ENCODE measurements at places on chromosomes 4 and X.

GRCh38 chr4:86181585-86181984 is 178.3 kb downstream of the MAPK10 start:
- no peaks in the 10 kb centered on the region for H3K27me3 ChIP-seq
- H3K36me3 ChIP-seq = no peaks in the 10 kb centered on the region
- no peak overlapping the region for H3K27ac ChIP-seq
- no peaks in the 10 kb centered on the region for H3K4me1 ChIP-seq
- H3K4me3 ChIP-seq = no peak overlapping the region

GRCh38 chr4:24798036-24798610 is 2.8 kb downstream of the SOD3 start:
- H3K27me3 ChIP-seq = peaks cover 13% of the 10 kb centered on the region
- no peaks in the 10 kb centered on the region for H3K36me3 ChIP-seq
- no peaks in the 10 kb centered on the region for H3K4me1 ChIP-seq

GRCh38 chrX:18471296-18471695 is 45.9 kb downstream of the CDKL5 start:
- no peak overlapping the region for H3K4me3 ChIP-seq
- DNase-seq = no peak
- no peaks in the 10 kb centered on the region for H3K4me1 ChIP-seq
- H3K27me3 ChIP-seq = no peaks in the 10 kb centered on the region

DNA sequence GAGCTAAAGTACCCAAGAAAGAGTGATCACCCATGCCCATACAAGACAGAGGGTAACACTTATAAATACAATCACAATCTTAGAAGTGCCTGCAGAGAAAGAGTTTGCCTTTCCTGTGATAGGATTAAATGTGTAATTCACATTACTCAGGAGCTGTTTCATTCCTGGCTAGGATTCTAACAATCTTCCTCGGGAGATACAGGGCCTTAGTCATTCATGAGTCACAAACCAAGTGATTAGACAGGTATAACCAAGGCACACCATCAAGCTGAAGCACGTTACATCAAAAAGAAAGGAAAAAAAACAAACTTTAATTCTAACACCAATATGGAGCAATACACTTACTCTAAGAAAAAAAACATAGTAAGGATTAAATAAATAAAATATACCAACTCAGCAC is 14.9 kb downstream of the ABCG2 start:
- H3K27ac ChIP-seq = no peak overlapping the region
- H3K36me3 ChIP-seq = no peaks in the 10 kb centered on the region
- peaks cover 2% of the 10 kb centered on the region for H3K27me3 ChIP-seq
- no peaks in the 10 kb centered on the region for H3K4me1 ChIP-seq

GRCh38 chr4:146132445-146132844 is 43.1 kb upstream of the LSM6 start:
- no peak overlapping the region for H3K4me3 ChIP-seq
- H3K27ac ChIP-seq = no peak overlapping the region
- no peaks in the 10 kb centered on the region for H3K27me3 ChIP-seq
- DNase-seq = no peak
- peaks cover 6% of the 10 kb centered on the region for H3K4me1 ChIP-seq
- no peaks in the 10 kb centered on the region for H3K36me3 ChIP-seq

DNA sequence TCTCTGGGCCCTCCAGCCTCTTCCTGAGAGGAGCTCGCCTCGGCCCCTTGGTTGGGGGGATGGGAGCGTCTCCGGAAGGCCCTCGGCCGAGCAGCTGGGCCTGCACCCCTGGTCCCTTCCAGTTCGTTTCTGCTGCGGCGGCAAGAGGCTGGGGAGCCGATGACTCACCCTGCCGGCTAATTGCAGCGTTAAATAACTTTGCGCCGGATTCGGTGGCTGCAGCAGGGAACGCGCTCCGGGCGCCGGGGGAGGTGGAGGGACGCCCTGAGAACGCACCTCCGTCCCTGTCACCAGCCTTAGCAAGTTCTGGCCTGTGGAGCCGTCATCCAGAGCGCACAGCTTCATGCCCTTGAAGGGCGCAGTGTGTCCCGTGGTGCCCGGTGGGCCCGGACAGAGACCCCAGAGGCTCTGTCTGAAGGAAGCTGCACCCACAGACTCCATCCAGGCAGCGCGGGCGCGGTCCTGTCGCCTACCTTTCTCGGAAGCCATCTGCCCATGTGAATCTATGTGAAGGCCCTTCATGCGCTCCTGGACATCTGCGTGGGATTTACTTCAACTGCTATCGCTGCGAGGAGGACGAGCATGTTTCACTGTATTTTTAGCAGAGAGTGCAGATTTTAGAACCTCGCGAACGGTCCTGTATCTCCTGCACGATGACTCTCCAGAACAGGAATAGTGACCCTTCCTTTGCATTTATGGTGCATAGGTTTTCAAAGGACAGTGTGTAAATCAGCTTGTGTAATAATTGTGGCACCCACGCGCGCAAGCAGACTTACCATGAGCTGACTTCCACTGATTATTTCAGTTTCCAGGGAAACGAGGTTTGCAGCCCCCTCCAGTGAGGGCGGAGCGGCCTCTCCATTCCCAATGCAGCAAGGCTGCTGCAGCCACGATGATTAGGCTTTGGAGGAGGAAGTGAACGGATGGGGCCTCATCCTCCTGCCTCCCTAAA is 1.7 kb upstream of the TMEM271 start:
- DNase-seq = no peak
- H3K36me3 ChIP-seq = peaks cover 2% of the 10 kb centered on the region
- no peak overlapping the region for H3K4me3 ChIP-seq

- H3K36me3 ChIP-seq = no peaks in the 10 kb centered on the region
- DNase-seq = no peak
- H3K4me1 ChIP-seq = no peaks in the 10 kb centered on the region
- peaks cover 2% of the 10 kb centered on the region for H3K27me3 ChIP-seq
Measured at GRCh38 chrX:3154386-3154975, 113.2 kb downstream of the ARSF start.

DNA sequence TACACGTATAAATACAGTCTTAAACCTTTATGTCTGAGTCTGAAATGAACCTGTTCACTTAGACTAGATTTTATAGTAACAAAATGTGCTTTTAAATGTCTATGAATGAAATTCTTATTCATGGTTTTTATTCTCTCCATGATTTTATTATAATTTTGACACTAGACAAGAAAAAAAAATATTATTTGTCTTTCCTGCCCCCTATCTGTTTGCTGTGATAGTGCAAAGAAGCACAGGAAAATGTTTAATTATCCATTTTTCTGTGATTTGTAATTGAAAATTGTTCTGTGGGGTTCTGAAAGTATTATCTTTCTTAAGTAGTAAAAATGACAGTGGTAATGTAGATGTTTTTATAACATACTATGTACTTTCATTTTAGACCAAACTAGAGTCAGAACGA is 52.0 kb downstream of the INTS6L start:
- DNase-seq = no peak
- H3K4me1 ChIP-seq = peaks cover 2% of the 10 kb centered on the region
- no peaks in the 10 kb centered on the region for H3K27me3 ChIP-seq
- no peak overlapping the region for H3K27ac ChIP-seq

GRCh38 chrX:117400839-117401238 is 715.8 kb downstream of the KLHL13 start:
- no peak overlapping the region for H3K4me3 ChIP-seq
- H3K27ac ChIP-seq = no peak overlapping the region
- H3K27me3 ChIP-seq = no peaks in the 10 kb centered on the region
- DNase-seq = no peak
- H3K36me3 ChIP-seq = no peaks in the 10 kb centered on the region

- H3K36me3 ChIP-seq = no peaks in the 10 kb centered on the region
- H3K27me3 ChIP-seq = peaks cover 11% of the 10 kb centered on the region
- H3K27ac ChIP-seq = peak overlapping the region; percentile 80
- DNase-seq = peak; percentile 29
- H3K4me1 ChIP-seq = peaks cover 14% of the 10 kb centered on the region
Measured at GRCh38 chrX:118974908-118975671, 672 bp downstream of the LONRF3 start.

DNA sequence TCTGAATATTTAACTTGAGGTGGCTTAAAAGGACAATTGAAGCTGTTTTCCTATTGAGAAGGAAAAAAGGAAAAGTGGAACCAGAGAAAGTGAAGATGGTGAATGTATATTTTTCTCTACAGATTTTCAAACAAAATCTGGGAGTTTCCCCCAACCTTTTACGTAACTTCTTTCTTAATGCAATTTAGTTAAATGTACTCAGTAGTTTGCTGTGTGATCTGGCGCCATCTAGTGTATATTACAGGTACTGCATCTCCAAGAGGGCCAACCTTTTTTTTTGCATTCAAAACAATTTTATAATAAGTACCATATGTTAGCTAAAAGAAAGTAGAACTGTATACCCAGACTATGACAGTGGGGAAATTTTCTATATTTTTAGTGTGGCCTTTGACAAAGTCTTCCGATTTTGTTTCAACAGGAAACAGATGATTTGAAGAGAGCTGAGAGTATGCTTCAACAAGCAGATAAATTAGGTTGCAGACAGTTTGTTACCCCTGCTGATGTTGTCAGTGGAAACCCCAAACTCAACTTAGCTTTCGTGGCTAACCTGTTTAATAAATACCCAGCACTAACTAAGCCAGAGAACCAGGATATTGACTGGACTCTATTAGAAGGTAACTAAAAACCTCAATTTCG is 82.0 kb downstream of the PLS3 start:
- H3K36me3 ChIP-seq = no peaks in the 10 kb centered on the region
- H3K4me3 ChIP-seq = no peak overlapping the region
- DNase-seq = peak; percentile 33
- H3K27me3 ChIP-seq = no peaks in the 10 kb centered on the region
- H3K27ac ChIP-seq = no peak overlapping the region

DNA sequence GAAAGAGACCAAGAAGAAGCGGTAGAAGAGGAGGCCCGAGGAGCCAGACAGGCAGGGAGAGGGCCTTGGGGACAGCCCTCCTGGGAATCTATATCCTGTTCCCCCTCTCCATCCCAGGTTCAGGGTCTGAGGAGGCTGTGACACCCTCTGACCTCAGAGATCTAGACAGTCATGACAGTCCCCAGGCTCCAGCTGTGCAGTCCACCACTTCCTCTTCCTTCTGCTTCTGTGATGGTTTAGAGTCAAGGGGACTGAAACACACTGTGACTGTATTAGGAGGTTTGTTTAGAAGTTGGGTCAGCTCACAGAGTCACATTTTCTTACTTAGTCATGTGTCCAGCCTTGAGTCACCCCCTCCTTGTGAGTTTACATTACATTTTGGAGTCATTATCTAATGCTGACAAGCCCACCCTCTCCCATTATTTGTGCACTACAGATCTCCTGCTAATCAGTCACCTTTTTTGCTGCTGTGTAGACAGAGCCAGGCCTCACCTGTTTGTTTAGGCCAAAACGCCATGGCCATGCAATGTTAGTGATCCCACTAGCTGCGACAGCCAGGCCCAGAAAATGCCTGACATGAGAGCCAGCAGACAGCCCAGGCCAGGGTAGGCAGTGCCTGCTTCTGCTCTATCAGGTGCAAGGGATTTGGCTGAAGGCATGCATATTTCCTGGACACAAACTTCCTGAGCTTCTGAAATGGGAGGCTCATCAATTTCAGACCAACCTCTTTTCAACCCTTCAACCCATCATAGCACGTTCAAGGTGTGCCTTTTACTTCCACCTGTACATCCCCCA is 26.0 kb downstream of the MANBA start:
- peaks cover 46% of the 10 kb centered on the region for H3K4me1 ChIP-seq
- H3K27me3 ChIP-seq = no peaks in the 10 kb centered on the region
- DNase-seq = no peak
- H3K27ac ChIP-seq = peak overlapping the region; percentile 84

GRCh38 chr4:40238700-40239548 is 42.1 kb downstream of the RHOH start:
- H3K36me3 ChIP-seq = peaks cover 32% of the 10 kb centered on the region
- no peaks in the 10 kb centered on the region for H3K27me3 ChIP-seq
- H3K4me3 ChIP-seq = no peak overlapping the region

- H3K27ac ChIP-seq = no peak overlapping the region
- H3K4me1 ChIP-seq = peaks cover 6% of the 10 kb centered on the region
- no peak for DNase-seq
- no peaks in the 10 kb centered on the region for H3K27me3 ChIP-seq
- no peak overlapping the region for H3K4me3 ChIP-seq
Measured at GRCh38 chr4:56410247-56411062, 23.2 kb upstream of the AASDH start.

DNA sequence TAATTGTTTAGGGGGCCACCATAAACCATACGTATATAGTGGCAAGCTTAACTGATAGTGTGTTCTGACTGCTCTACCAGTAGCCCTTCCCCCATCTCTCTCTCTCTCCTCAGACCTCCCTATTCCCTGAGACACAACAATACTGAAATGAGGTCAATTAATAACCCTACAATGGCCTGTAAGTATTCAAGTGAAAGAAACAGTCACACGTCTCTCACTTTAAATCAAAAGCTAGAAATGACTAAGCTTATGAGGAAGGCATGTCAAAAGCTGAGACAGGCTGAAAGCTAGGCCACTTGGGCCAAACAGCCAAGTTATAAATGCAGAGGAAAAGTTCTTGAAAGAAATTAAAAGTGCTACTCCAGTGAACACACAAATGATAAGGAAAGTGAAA is 78.0 kb downstream of the PRDM5 start:
- no peak overlapping the region for H3K4me3 ChIP-seq
- H3K4me1 ChIP-seq = no peaks in the 10 kb centered on the region
- no peaks in the 10 kb centered on the region for H3K27me3 ChIP-seq
- H3K27ac ChIP-seq = no peak overlapping the region
- no peaks in the 10 kb centered on the region for H3K36me3 ChIP-seq
- no peak for DNase-seq

DNA sequence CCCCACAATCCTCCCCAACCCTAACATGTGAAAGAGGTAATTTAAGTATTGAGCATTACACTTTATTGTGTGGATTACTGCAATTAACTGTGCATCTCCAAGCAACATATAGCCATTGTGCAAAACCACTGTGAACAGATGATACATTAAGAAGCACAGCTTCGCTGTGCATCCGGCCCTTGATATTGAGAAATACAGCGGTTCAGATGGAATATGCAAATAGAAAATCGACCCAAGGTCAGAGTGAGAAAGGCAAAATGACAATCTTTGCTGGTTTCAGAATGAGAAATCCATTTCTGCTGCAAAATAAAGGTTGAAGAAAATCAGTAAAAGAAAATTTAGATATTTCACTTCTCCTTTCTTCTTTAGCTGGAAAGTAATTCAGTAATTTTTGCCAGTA is 805.9 kb upstream of the GRID2 start:
- DNase-seq = no peak
- H3K4me1 ChIP-seq = no peaks in the 10 kb centered on the region
- no peak overlapping the region for H3K27ac ChIP-seq
- no peaks in the 10 kb centered on the region for H3K36me3 ChIP-seq

DNA sequence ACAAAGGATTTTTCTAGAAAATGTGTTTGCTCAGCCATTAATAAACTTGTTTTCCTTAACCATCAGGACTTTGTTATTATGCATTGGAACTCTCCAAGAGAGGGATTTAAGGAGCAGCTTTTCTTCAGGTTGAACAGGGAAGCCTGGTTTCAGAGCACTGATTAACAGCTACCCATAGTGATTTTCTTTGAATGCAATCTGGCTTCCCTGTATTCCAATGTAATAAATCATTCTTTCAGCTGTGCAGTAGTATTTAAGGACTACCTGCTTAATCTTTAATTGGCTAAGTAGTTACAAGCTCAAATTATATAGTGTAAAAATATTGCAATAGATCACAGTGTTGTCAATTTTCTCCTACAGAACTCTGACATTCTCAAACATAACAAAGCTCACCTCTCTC is 77.5 kb downstream of the TMEM156 start:
- no peak for DNase-seq
- peaks cover 4% of the 10 kb centered on the region for H3K4me1 ChIP-seq
- H3K4me3 ChIP-seq = no peak overlapping the region
- H3K27ac ChIP-seq = no peak overlapping the region
